ENCODE measurements at places on chromosomes 13 and 19.
A peak's percentile ranks its signal among the peaks of the same experiment; 100 is the strongest.

DNA sequence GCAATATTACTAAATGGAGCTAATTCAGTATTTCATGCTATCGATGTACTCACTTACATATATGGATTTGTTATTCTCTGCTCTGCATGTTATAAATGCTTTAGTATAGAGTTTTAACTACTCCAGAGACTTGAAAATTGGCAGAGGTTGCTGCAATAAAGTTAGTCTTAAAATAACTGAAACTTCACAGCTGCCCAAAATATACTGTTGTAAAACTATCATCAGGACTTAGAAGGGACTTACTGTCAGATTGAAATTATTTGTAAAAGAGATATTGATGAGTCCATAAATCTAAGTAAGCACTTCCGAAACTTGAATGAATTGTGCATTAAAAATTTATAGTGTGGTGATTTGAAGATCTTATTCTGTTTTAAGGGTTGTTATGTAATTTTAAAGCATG, 1178.2 kb upstream of the PCDH20 start:
- no peak for DNase-seq

DNA sequence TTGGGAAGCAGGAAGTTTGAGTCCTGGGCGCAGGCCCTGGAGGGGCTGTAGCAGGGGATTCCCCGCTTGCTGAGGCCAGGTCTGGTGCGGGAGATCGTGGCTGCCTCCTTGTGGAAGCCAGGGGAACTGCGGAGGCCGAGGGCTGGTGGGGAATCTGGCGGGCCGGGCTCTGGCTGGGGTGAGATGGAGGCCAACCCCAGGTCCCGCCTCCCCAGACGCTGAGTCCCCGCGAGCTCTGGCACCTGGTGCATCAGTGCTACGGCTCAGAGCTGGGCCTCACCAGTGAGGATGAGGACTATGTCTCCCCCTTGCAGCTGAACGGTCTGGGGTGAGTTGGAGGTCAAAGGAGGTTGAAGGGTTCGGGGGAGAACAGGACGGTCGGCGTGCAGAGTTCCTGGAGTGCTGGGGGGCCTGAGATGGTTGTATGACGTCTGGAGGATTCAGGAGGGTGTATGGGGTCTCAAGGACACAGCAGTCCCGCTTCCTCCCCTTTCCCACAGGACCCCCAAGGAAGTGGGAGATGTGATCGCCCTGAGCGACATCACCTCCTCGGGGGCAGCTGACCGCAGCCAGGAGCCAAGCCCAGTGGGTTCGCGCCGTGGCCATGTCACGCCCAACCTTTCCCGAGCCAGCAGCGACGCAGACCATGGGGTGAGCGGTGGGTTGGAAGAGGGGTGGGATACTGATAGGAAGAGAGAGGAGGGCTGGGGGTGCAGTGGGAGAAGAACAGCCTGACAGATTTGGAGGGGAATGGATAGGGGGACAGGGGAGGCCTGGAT, 13.1 kb downstream of the GRAMD1A start:
- DNase-seq: peak; percentile 69

- DNase-seq: no peak
These were observed at the start of gene ZNF98 for GRCh38 chr19:22422211-22422610. ZNF98 (minus strand) TSS chr19:22422346; CDS start chr19:22422224, 122 bp downstream.

DNA sequence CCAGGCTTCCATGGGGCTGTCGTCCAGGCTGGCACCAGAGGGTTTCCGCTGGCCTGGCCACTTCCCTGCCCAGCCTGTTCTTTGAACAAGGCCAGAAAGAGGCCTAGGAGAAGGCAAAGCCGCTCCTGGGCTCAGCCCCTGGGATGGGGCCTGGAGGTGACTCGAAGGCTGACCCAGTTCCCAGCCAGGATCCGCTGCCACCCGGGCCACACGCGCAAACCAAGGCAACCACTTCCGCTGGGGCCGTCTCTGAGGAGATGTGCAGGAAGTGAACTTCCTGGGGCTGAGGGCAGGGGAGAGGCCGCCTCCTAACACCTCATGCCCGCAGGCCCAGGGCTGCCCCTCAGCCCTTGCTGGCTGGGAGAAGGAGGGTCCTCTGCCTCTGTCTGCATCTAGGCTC, 15.2 kb downstream of the PLEKHF1 start:
- DNase-seq: peak; percentile 77

DNA sequence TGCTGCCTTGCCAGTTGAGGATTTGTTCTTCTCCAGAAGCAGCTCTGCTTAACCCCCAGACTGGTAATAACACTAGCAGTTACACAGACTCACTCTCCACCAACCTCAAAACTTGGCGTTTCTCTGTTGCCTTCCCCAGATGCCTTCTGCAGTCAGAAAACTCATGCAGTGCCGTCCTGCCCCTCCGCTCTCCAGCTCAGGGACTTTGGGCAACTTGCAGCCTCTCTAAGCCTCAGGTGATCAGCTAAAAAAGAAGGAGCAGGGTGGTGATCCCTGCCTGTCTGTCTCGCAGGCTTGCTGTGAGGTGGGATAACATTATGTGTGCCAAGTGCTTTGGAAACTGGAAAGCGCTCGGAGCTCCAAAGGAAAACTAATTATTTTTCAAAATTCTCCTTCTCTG, 391.6 kb downstream of the HS6ST3 start:
- no peak for DNase-seq

- DNase-seq: no peak
These were observed 32.7 kb downstream of the ALG5 start for GRCh38 chr13:36966404-36966803.

DNA sequence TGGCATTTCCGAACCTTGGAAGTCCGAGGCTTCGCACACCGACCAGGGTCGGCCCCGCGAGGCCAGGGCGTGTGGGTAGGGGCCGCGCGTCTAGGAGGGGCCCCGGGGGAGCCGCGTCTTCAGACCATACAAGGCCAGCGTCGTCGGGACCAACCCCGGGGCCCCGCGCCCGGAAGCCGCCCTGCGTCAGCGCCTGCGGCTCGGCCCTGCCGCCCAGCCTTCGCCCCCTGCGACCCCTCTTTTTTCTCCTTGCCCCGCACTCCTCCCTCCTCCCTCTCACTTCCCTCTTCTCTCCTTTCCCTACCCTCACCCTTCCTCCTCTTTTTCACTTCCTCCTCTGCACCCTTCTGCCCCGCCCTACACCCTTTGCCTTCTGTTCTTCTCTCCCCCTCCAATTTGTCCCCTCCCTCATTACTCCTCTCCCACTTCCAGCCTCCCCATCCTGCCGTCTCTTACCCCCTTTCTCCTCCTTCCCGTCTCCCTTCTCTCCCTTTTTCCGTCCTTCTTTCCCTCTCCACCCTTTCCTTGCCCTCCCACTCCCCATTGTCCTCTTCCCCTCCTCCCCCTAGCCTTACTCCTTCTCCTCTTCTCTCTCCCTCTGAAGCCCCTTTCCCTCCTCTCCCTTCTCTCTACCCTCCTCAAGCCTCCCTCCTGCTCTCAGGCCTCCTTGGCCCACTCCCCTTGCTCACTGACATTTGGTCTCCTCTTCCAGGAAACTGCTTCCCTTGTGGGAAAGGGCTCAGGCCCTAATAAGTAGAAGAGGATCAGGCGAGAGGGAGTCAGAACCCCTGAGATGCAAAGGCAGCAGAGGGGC, 2.2 kb upstream of the PLEKHG2 start:
- peak; percentile 56 for DNase-seq

- no peak for DNase-seq
These were observed 17.2 kb downstream of the KCNC3 start for GRCh38 chr19:50311723-50312635.

All from activated T-helper 1 cell treated with Interleukin-2 at 50 U/mL for 16 hours (primary cell).